AG20443 (cell line): ENCODE measurements at places on chromosomes 7 and 10.
A peak's percentile ranks its signal among the peaks of the same experiment; 100 is the strongest.

DNA sequence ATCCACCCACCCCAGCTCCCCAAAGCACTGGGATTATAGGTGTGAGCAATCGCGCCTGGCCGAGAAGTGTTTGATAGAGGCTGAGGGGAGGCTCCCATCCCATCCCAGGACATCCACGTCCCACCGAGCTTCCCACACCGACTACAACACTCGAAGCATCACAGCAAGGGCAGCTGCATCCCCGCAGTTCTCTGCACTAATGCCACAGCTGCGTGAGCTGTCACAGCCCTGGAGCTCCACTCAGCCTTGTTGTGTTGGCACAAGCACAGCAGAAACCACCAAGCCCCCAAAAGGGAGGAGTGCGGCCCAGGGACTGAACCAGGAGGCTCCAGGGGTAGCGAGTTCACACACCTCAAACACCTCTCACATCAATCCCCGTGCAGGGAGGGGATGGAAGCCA is 121.6 kb downstream of the DIP2C start:
- DNase-seq: no peak

DNA sequence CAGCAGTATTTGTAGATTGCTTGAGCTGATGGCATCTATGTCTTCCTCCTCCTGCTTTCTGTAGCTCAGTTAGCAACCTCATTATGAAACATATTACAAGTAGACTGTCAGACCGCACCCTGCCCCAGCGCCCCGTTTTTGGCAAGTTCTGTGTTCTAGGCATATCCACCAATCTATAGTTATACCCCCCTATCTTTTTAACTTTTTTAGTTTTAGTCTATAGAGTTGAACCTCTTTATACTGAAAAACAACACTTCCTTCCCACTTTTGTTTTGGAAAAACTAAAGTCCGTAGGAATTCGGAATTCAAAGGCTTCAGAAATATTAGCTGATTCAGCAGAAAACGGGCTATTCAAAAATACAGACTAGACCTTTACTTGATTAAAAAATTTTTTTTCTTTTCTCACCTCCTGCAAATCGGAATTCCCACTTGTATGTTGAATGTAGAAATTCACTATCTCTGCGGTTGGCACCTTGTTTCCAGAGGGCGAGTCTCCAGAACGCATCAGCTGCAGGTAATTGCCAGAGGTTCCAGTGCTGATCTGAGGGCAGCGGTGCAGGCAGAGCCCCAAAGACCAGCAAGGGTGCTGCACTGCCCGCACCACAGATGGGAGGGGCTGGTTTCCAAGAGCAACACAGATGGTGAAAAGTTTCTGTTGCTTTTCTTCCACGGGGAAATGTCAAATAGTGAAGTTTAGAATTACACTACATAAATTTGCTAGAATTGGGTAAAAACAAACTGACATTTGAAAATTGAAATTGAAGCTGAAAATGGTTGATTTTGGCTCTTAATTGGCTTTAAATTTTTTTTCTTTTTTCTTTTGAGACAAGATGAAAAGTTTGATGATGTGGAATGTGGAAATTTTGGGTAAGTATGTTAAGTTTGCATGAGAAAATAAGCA is 2.2 kb upstream of the FZD8 start:
- peak; percentile 18 for DNase-seq

- DNase-seq: no peak
Observed at GRCh38 chr7:44705434-44705833, 43.2 kb upstream of the ZMIZ2 start.

GRCh38 chr7:149706398-149706797 is 67.0 kb downstream of the ZNF467 start:
- DNase-seq: no peak

- no peak for DNase-seq
Observed at GRCh38 chr10:118851062-118852035, 96.6 kb upstream of the CACUL1 start.

GRCh38 chr7:130256704-130257103 is 10.0 kb upstream of the CPA2 start:
- DNase-seq: no peak

- DNase-seq: no peak
Observed at GRCh38 chr10:12243864-12244620, 48.1 kb downstream of the CDC123 start.

- peak; percentile 53 for DNase-seq
Observed at GRCh38 chr7:81013083-81013817, 94.4 kb upstream of the SEMA3C start.

GRCh38 chr10:119653916-119654315 is 2.7 kb downstream of the BAG3 start:
- no peak for DNase-seq

DNA sequence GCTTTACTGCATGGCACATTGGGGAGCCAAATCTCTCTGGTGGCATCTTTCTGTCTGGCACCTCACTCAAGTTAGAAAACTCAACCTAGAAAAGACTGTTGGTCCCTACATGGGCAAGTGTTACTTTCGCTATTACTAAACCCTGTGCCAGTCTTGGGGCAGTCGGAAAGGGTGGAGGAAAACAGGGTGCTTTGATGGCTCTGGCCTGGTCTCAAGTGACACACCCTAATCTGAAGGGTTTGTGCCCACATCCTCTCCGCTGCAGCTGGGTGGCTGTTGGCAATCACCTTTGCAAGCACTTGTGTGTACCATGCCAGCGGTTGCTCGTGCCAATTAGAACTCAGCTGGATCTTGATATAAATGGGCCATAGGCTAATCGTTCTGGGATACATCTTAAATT is 159.8 kb upstream of the ITGB1 start:
- no peak for DNase-seq

GRCh38 chr10:99648717-99649116 is 10.6 kb upstream of the ENTPD7 start:
- DNase-seq: no peak

DNA sequence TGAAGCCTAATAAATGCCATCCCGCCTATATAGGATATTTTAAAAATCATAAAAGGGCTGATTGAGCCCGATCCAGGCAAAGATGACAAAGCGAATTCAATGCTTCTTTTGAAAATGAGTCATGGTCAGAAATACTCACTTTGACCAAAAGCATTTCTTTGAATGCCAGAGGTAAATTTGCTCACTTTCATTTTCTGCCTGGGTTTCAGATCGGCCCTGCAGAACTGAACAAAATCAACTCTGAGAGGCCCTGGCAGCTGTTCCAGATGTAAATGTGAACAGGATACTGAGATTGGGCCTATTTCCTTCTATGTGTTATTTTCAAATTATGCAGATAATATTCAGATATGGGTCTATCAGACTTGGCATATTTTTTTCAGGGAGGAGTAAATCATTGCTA is 114.8 kb upstream of the ARID5B start:
- peak; percentile 82 for DNase-seq
